ENCODE measurements at places on chromosomes 7 and 10.

GRCh38 chr10:5526691-5527331 is 2.0 kb downstream of the CALML3 start:
- no peak for DNase-seq

DNA sequence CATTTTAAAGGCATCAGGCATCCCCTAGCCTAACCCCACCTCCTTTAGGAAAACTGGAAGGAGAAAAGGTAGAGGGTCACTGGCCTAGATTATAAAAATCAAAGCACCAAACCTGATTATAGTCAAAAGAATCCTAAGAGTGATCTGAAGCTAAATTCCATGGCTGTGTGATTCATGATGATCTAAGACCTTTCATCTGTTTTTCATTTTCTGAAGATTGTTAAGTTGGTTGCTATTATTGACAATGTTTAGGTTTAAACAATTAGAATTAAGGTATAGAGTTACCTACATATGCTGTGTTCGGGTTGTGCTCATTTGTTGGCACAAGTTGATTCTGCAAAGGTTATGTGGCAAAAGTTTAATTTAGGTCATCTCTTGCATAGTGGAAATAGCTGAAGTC is 148.7 kb downstream of the BICC1 start:
- no peak for DNase-seq

GRCh38 chr7:69078997-69079769 is 519.1 kb upstream of the AUTS2 start:
- DNase-seq = no peak

- DNase-seq = no peak
Measured at GRCh38 chr10:122484276-122485060, 23.1 kb downstream of the HTRA1 start.

DNA sequence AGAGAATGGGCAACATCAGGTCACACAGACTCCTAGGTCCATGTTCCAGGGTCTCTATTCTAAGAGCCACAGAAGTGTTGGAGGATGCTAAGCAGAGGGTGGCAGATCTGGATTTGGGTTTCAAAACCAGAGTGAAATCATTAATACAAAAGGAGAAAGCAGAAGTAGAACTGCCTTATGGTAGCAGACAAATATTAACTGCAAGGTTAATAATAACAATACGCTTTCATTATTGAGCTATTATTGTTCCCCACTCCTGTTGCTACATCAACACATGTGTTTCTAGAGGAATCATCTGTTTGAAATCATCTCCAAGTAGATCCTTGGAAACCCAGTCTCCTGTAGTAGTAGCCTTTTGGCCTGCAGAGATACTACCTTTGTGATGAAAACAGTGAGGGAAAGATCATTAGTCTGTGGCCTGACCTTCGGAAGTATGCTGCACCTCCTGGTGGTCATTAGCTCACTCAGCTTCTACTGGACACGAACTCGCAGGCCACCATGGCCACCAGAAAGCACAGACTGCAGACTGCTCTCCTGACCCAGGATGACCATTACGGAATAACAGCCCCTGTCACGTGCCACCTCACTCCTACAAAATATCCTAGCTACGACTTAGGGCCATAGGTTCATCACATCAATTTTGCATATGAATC is 84.6 kb downstream of the XPNPEP1 start:
- no peak for DNase-seq
